ENCODE measurements at places on chromosomes 2 and 18.

- DNase-seq: peak; percentile 22
Measured at GRCh38 chr2:191678437-191679100, 633 bp downstream of the NABP1 start.

DNA sequence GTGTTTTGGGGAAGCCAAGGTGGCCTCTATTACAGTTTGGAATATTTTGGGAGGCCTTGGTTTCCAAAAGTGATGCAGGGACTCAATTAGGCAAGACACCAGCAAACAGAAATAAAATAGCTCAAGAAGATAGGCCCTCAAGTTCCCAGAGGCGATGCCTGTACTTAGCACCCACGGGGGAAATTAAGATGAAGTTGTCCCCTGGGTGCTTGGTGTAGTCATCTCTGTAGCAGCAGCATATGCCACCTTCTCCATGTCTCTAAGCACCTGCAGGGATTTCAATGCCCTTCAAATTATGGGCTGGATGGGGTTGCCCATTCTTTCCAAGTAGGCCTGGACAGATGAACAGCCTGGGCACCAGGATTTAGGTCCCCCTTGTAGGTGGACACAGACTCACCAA lies 185.0 kb downstream of the CTIF start:
- no peak for DNase-seq

DNA sequence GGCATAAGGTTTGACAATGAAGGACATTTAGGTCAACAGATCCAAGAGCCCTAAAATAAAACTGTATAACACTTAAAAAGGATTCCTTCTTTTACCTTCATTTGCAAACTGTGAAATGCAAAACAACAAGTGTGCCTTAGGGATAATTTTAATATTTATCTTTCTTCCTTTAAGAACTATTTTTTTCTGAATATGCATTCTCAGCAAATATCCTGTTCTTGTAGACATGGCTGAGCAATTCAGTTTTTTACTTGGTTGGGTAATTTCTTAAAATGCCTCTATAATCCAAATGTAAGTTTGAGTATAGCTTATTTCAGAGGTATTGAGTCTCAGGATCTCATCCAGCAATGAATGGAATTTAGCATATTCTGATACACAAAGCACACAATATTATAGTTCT lies 43.0 kb upstream of the KCNJ3 start:
- DNase-seq: no peak

DNA sequence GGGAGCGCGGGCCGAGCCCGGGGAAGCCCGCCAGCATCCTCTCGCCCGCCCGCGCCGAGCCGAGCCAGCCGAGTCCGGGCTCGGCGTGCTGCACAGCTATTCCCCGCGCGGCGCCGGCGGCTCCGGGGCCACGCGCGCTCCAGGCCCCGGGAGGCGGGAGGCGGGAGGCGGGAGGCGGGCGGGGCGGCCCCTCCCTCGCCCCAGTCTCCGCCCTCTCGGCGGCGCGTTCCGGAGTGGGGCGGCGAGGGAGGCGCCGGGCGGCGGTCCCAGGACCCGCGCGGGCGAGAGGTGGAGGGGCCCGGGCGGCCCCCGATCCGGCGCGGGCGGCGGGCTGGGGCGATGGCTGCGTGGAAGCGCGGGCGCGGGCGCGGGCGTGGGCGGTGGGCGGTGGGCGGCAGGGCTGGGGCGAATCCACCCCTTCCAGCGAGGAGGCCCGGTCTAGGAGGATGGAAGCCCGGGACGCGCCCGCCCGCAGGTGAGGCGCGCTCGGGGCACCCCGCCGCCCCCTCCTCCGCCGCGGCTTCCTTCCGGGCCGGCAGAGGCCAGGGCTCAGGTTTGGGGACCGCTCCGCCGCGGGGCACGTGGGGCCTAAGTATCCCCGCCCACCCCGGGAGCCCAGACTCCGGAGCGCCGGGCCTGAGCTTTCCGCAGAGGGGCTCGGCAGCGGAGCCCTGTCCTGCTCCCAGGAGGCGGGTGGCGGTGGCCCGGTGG lies at the start of gene ADCY3:
Gene ADCY3 (minus strand): TSS at position 140 of the 711 bp plus-strand sequence. CDS start 1,250 bp downstream, outside the sequence.
- DNase-seq: peak; percentile 35

GRCh38 chr2:60710707-60711106 lies 45.4 kb upstream of the PAPOLG start:
- DNase-seq: no peak

All from effector CD8-positive, alpha-beta T cell (primary cell).